ENCODE measurements at places on chromosomes 2 and 18. TPM values are rescaled to one million over a fixed set of nuclear protein-coding genes. Genes with fewer than 3 reads are reported as not detected.

Gene SNTG2
- total RNA-seq = not detected

Gene ASB3
- 20.3 TPM for total RNA-seq

Gene LYG2
- total RNA-seq = not detected

Gene PPP1R1C
- total RNA-seq = not detected

Gene DSG1
- not detected for total RNA-seq

Gene CDH20
- total RNA-seq = not detected

Gene UCN
- 9.5 TPM for total RNA-seq

GRCh38 chr2:120393456-120393855, 47.5 kb downstream of the INHBB start:
- DNase-seq = no peak

DNA sequence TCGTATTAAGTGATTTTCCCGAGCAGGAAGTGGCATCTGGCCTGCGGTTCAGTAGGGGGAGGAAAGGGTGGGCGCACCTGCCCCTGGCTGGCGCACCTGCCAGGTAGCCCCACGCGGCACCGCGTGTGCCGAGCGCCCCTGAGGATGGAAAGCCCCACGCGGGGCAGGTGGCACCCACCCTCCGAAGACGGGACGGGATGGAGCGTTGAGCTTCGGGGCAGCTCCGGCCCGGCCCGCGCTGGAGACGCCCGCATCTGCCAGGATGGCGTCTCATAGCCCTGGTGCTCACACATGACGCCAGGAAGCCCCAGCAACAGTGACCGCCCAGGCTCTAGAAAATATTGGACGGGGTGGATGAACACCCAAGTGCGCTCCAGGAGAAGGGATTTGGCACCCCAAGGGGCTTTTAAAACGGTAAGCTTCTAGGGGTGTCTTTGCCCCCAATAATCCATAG, 2.5 kb upstream of the NFATC1 start:
- DNase-seq = no peak

DNA sequence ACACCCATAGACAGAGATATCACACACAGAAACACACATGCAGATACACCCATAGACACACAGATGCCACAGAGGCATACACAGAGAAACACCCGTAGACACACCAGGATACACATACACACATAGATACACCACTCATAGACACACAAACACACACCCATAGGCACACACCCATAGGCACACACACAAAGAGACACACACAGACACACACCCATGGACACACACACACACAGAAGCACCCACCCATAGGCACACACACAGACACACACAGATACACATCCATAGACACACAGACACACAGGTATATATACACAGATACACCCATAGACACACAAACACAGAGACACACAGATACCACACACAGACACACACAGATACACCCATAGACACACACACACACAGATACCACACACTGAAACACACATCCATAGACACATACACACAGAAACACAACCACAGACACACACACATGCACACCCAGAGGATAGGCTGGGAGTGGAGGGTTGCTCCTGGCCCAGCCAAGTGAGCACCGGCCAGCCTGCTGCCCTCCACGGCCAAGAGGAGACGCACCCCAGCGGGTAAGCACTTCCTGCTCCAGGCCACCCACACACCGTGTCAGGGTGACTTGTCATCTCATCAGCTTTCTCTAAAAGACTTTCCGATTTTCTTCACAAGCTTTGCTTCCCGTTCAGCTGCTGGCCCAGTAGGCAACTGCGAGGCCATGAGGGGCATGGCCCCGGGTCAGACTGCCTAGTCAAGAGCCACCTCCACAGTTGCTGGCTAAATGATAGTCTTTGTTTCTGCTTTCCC, 14.1 kb upstream of the CNNM3 start:
- no peak for DNase-seq

DNA sequence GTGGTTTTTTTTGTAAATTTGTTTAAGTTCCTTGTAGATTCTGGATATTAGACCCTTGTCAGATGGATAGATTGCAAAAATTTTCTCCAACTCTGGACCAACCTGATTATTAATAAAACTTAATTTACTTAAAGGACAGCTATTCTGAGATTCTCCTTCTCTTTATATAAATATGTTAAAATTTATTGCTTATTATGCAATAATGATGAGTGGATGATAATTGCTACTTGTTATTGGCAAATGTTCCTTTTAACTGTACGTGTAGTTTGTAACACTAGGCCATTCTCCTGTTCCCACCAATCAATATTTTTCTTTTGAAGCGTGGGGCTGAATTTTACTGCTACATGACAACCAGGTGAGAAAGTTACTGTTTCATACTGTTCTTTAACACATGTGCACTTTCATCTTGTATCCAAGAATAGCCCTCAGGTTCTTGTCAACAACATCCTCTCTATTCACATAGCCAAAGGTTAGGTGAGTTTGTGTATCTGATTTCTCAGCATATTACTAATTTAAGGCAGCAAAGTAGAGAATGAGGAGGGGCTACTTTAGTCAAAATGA, 16.6 kb upstream of the STK17B start:
- DNase-seq = no peak

- DNase-seq = peak; percentile 51
Measured at GRCh38 chr2:53969968-53970723, 647 bp downstream of the PSME4 start.

- no peak for DNase-seq
Measured at GRCh38 chr2:231046916-231047273, 9.6 kb downstream of the C2orf72 start.

GRCh38 chr2:169222665-169223064, 139.7 kb downstream of the LRP2 start:
- peak; percentile 23 for DNase-seq

- no peak for DNase-seq
Measured at GRCh38 chr2:177723235-177723634, 330.7 kb downstream of the AGPS start.

- no peak for DNase-seq
Measured at GRCh38 chr2:19738707-19739106, 163.1 kb downstream of the TTC32 start.

DNA sequence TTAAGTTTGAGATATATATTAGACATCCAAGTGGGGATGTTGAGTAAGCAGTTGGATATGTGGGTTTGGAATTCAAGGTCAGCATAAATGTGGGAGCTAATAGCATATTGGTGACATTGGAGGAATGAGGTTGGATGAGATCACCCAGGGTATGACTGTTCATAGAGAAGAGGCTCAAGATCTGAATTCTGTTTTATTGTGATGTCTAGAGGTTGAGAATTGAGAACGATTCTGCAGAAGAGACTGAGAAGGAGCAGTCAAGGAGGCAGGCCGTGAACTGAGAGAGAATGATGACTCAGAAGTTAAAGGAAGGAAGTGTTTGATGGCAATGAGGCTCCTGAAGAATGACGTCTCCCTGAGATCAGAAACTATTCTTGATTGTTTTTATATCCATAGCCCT, 5.9 kb downstream of the SERPINB11 start:
- DNase-seq = no peak

- no peak for DNase-seq
Measured at GRCh38 chr2:9547262-9547991, 8.2 kb downstream of the ADAM17 start.

- no peak for DNase-seq
Measured at GRCh38 chr2:17319090-17319489, 199.2 kb downstream of the RAD51AP2 start.

DNA sequence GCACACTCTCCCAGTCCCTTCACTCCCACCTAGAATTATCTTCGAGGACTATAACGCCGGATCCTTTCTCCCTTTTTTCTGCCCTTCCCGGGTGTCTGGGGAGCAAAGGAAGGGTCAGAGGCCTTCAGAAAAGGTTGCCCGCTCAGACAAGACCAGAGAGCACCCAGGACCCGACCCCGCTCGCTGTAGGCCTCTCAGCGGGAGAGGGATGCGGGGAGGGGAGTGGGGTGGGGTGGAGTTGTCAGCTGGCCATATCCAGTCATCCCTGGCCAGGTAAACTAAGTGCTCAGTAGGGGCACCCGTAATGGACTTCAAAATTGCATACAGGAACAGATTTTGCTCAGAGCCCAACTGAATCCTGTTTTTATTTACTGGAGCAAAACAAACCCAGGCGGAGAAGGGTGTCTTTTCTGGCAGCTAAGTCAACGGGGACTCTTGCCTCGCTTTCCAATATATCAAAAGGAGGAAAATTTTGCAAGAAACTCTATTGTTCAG, 65.0 kb downstream of the NOL4 start:
- no peak for DNase-seq

- DNase-seq = no peak
Measured at GRCh38 chr2:133139847-133140533, 428.3 kb downstream of the NCKAP5 start.

GRCh38 chr18:3603421-3604234, 153.7 kb downstream of the TGIF1 start:
- DNase-seq = peak; percentile 92

DNA sequence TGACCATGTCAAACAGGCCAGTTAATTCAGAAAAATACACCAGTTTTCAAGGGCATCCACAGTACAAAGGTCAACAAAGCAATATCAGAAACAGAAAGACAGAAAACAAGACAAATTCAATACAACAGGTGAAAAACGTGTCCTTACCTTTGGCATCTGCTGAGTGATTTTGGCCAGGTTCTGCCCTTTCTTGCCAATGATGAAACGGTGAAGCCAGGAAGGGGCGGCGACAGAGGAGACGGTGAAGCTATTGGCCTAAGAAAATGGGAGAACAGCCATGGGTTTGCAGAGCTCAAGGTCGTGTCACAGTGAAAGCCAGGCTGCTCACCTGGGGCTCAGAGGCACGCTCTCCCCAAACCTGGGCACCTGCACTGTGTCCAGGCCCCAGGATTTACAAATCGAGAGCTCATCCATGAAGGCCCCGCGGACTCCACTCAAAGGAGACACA, 60.5 kb downstream of the HDLBP start:
- no peak for DNase-seq

DNA sequence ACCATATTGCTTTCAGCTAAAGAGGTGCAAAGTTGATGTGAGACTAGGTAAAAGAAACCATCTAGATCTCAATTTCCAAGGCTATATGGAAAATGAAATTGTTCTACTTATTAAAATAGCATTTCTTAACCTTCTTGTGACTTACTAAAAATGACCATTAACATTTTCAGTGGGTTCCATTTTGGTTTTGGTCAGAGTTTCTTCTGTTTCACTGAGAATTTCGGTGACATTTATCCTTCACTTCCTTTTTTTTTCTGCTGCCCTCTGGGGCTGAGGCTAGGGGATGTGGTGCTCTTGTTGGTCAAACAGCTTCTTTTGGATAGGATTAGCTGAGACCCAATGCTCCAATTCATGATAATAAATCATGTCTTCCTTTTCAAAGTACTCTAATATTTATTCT, 44.3 kb upstream of the REL start:
- no peak for DNase-seq

GRCh38 chr18:79442508-79443221, 46.9 kb downstream of the NFATC1 start:
- no peak for DNase-seq

GRCh38 chr2:216519154-216519762, 20.6 kb downstream of the RPL37A start:
- DNase-seq = peak; percentile 82

DNA sequence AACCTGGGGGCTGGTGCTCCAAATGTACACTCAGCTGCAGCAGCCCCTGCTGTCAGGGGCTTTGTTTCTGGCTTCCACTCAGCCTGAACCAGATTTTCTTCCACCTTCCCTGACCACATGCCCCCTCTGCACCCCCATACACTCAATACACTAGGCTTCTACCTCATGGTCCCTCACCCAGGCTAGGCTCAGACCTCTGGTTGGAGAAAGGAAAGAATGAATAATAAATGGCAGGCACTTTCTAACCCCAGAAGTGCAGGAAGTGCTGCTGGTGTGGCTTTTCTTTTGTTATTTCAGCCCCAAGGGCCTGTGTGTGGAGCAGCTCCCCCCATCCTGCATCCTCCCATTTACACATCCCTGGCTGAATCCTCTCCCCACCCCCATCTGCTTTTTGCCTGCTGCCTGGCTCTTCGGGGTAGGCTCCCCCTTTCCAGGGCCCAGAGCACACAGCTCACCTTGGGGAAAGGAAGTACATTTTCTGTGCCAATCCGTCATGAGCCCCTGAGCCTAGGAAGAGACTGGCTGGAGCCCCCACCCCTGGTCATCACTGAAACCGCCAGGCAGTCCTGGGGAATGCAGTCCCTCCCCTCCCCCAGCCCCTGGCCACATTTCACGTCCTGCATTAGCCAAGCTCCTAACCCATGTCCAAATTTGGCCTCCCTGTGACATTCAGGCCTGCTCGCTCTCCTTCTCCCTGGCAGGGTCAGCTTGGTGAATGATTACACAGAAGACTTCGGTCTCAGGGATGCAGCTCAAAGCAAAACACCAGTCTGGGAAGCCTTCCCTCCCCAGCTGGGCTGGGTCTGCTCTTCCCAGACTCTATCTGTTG, 2.6 kb downstream of the DYSF start:
- no peak for DNase-seq

GRCh38 chr2:126843081-126843480, 55.6 kb upstream of the TEX51 start:
- DNase-seq = no peak

- peak; percentile 61 for DNase-seq
Measured at GRCh38 chr2:20424300-20425290, 22.3 kb upstream of the RHOB start.

GRCh38 chr2:20507166-20507692, 60.4 kb downstream of the RHOB start:
- no peak for DNase-seq

GRCh38 chr2:143329288-143329687, 200.1 kb downstream of the ARHGAP15 start:
- no peak for DNase-seq

DNA sequence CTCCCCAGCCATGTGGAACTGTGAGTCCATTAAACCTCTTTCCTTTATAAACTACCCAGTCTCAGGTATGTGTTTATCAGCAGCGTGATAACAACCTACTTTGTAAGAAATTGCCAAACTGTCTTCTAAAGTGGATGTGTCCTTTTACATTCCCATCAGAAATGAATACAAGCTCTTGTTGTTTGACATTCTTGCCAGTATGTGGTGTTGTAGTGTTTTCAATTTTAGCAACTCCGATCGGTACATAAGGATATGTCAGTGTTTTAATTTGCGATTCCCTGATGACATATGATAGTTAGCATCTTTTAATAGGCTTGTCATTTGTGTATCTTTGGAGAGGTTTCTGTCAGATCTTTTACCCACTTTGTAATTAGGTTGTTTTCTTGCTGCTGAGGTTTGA, 1156.3 kb upstream of the CRIM1 start:
- peak; percentile 16 for DNase-seq

- no peak for DNase-seq
Measured at GRCh38 chr2:142973160-142973821, 95.8 kb downstream of the KYNU start.

- no peak for DNase-seq
Measured at GRCh38 chr2:239118264-239118663, 270.4 kb downstream of the TWIST2 start.

GRCh38 chr2:101446869-101447268, 28.0 kb downstream of the RFX8 start:
- DNase-seq = peak; percentile 62
